ENCODE measurements at places on chromosomes 5 and 9. TPM values are rescaled to one million over a fixed set of nuclear protein-coding genes. Genes with fewer than 3 reads are reported as not detected.

The JAKMIP2 gene
- total RNA-seq = not detected

The IFNA13 gene
- total RNA-seq = not detected

The SMIM27 gene
- 2.6 TPM for total RNA-seq

The PCDHA7 gene
- 0.07 TPM for total RNA-seq

The SPINK7 gene
- total RNA-seq = not detected

The CCDC187 gene
- not detected for total RNA-seq

The FRRS1L gene
- under 0.01 TPM for total RNA-seq

The ANKRD34B gene
- total RNA-seq = not detected

The ADAMTS6 gene
- 77.3 TPM for total RNA-seq

The IFNA21 gene
- total RNA-seq = not detected

The F2R gene
- total RNA-seq = 213 TPM

The FAM221B gene
- not detected for total RNA-seq

The PLAC8L1 gene
- total RNA-seq = not detected

The PCDHB8 gene
- 0.07 TPM for total RNA-seq

The HTR1A gene
- not detected for total RNA-seq

The GFI1B gene
- total RNA-seq = not detected

The HEXB gene
- 139 TPM for total RNA-seq

The KIF12 gene
- 0.22 TPM for total RNA-seq

The FOXD4L5 gene
- not detected for total RNA-seq

The C5orf24 gene
- total RNA-seq = 79.9 TPM

The RNF183 gene
- not detected for total RNA-seq

The LRRC14B gene
- total RNA-seq = not detected

The SPATA6L gene
- 1.8 TPM for total RNA-seq

The BNC2 gene
- 39.6 TPM for total RNA-seq

The ZBTB5 gene
- total RNA-seq = 11.7 TPM

The TAF11L5 gene
- not detected for total RNA-seq

The FOXD4 gene
- 0.27 TPM for total RNA-seq

The CTXN3 gene
- total RNA-seq = not detected

The CCL27 gene
- total RNA-seq = not detected

Measured in thoracic aorta endothelial cell (primary cell).